ENCODE measurements at places on chromosomes 2 and 18. TPM values are rescaled to one million over a fixed set of nuclear protein-coding genes. Genes with fewer than 3 reads are reported as not detected.

Gene TRABD2A
- 2.6 TPM for polyA plus RNA-seq

Gene PRSS56
- polyA plus RNA-seq: not detected

Gene PID1
- polyA plus RNA-seq: 17.0 TPM

Gene ZNF514
- 5.0 TPM for polyA plus RNA-seq

Gene CRYGC
- polyA plus RNA-seq: not detected

Gene LAMA1
- polyA plus RNA-seq: 1.2 TPM

Gene POTEJ
- not detected for polyA plus RNA-seq

Gene RTP5
- polyA plus RNA-seq: 0.08 TPM

Gene SLC9A2
- 0.04 TPM for polyA plus RNA-seq

Gene AMER3
- polyA plus RNA-seq: not detected

DNA sequence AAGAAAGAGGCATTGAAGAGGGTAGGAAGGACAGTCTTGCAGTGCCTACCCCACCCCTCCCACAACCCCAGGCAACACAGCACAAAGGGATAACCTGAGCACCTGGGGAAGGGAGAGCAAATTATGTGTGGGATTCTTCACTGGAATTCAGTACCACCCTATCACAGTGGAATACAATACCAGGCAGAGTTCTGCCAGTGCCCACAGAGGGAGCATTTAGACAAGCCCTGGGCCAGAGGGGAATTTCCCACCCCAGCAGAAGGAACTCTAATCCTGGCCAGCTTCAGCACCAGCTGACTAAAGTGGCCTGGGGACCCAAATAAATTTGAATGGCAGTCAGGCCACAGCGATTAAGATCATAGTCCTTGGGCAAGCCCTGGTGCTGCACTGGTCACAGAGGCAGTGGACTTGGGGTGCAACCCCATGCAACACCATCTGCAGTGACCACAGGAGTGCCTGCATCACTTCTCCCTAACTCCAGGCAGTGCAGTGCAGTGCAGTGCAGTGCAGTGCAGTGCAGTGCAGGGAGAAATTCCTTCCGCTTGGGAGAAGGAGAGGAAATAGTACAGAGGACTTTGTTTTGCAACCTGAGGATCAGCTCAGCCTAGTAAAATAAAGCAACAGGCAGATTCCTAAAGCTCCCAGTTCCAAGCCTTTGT, 147.8 kb upstream of the SRD5A2 start:
- no peak overlapping the region for H3K4me3 ChIP-seq
- no peaks in the 10 kb centered on the region for H3K36me3 ChIP-seq
- H3K27ac ChIP-seq: no peak overlapping the region
- no peaks in the 10 kb centered on the region for H3K4me1 ChIP-seq
- DNase-seq: no peak
- H3K27me3 ChIP-seq: no peaks in the 10 kb centered on the region

GRCh38 chr2:459931-460330, 172.0 kb upstream of the ALKAL2 start:
- no peak for DNase-seq
- no peaks in the 10 kb centered on the region for H3K27me3 ChIP-seq
- H3K4me3 ChIP-seq: no peak overlapping the region
- H3K27ac ChIP-seq: no peak overlapping the region
- no peaks in the 10 kb centered on the region for H3K36me3 ChIP-seq

- H3K27ac ChIP-seq: no peak overlapping the region
- no peaks in the 10 kb centered on the region for H3K27me3 ChIP-seq
- no peaks in the 10 kb centered on the region for H3K36me3 ChIP-seq
- no peak overlapping the region for H3K4me3 ChIP-seq
- no peak for DNase-seq
Measured at GRCh38 chr2:10518470-10519393, 70.6 kb upstream of the ODC1 start.

DNA sequence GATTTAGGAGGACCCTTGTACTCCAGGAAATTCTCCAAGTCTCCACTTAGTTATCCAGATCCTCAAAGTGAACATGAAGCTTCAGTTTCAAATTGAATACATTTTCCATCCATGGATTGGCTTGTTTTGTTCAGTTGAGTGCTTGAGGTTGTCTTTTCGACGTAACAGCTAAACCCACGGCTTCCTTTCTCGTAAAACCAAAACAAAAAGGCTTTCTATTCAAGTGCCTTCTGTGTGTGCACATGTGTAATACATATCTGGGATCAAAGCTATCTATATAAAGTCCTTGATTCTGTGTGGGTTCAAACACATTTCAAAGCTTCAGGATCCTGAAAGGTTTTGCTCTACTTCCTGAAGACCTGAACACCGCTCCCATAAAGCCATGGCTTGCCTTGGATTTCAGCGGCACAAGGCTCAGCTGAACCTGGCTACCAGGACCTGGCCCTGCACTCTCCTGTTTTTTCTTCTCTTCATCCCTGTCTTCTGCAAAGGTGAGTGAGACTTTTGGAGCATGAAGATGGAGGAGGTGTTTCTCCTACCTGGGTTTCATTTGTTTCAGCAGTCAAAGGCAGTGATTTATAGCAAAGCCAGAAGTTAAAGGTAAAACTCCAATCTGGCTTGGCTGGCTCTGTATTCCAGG, at the start of gene CTLA4:
Gene CTLA4 (plus strand): TSS at position 211 of the 640 bp plus-strand sequence. CDS start 172 bp downstream, at position 383.
- no peaks in the 10 kb centered on the region for H3K36me3 ChIP-seq
- DNase-seq: no peak
- H3K4me1 ChIP-seq: no peaks in the 10 kb centered on the region
- no peak within 1 kb of the TSS for H3K27ac ChIP-seq
- H3K4me3 ChIP-seq: no peak within 1 kb of the TSS

- no peaks in the 10 kb centered on the region for H3K36me3 ChIP-seq
- no peak overlapping the region for H3K27ac ChIP-seq
- H3K27me3 ChIP-seq: no peaks in the 10 kb centered on the region
- DNase-seq: no peak
- H3K4me1 ChIP-seq: peaks cover 2% of the 10 kb centered on the region
- H3K4me3 ChIP-seq: no peak overlapping the region
Measured at GRCh38 chr2:178325268-178325667, 125.7 kb downstream of the PRKRA start.

GRCh38 chr2:64203858-64204632, 59.8 kb upstream of the PELI1 start:
- H3K4me3 ChIP-seq: no peak overlapping the region
- peak overlapping the region; percentile 28 for H3K27ac ChIP-seq
- peaks cover 5% of the 10 kb centered on the region for H3K4me1 ChIP-seq

- H3K27ac ChIP-seq: peak overlapping the region; percentile 87
- no peaks in the 10 kb centered on the region for H3K27me3 ChIP-seq
- DNase-seq: peak; percentile 83
- H3K4me1 ChIP-seq: peaks cover 4% of the 10 kb centered on the region
- H3K4me3 ChIP-seq: no peak overlapping the region
- H3K36me3 ChIP-seq: peaks cover 12% of the 10 kb centered on the region
Measured at GRCh38 chr2:54672590-54673456, 50.6 kb upstream of the EML6 start.

DNA sequence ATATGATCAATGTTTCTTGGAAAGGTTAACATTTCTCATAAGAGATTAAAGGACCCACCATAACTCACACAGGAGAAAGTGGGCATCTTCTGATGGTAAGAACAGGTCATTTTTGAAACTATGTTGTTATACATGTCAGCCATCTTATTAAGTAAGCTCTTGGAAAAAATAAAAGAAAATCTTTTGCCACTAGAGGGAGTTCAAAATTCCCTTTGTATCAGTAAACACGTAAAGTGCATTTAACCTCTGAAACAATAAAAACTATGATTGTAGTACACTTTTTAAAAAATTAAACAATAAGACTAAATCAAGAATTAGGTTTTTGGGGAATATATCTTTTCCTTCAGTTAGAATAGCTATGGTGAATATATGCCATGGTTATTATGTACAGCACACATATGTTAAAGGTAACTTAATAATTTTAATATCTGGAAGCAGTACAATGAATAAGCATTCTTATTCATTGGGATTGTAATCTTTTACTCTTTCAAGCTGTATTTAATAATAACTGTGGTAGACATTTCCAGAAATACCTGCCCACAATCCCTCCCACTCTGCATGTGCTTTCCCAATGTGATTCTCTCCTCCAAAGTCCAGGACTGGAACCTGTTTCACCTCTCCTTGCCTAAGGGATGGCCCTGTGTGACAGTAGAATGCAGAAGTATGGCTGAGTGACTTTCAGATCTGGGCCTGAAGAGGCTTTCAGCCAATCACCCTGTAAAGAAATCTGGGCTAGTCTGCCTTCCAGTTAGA, 64.2 kb downstream of the RBMS1 start:
- DNase-seq: no peak
- H3K27ac ChIP-seq: peak overlapping the region; percentile 71
- no peak overlapping the region for H3K4me3 ChIP-seq
- H3K27me3 ChIP-seq: no peaks in the 10 kb centered on the region

DNA sequence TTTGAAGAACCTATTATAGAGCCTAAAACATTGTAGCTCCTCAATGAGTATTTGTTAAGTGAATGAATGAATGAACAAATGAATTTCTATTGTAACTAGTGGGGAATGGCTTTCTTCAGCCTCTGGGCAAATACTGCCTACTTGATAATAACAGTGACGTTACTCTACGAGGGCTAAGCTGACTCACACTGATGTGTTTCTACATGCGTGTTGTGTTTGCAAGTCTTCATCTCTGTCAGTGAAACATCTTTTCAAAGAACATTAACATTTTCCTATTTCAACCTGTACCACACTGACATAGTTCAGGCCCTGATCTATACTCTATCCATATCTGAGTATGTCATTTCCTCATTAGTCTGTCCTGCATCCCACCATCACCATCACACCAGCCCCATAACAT, 319.9 kb upstream of the ACVR2A start:
- peaks cover 2% of the 10 kb centered on the region for H3K4me1 ChIP-seq
- no peaks in the 10 kb centered on the region for H3K27me3 ChIP-seq
- no peak for DNase-seq
- no peak overlapping the region for H3K4me3 ChIP-seq
- no peaks in the 10 kb centered on the region for H3K36me3 ChIP-seq
- no peak overlapping the region for H3K27ac ChIP-seq

DNA sequence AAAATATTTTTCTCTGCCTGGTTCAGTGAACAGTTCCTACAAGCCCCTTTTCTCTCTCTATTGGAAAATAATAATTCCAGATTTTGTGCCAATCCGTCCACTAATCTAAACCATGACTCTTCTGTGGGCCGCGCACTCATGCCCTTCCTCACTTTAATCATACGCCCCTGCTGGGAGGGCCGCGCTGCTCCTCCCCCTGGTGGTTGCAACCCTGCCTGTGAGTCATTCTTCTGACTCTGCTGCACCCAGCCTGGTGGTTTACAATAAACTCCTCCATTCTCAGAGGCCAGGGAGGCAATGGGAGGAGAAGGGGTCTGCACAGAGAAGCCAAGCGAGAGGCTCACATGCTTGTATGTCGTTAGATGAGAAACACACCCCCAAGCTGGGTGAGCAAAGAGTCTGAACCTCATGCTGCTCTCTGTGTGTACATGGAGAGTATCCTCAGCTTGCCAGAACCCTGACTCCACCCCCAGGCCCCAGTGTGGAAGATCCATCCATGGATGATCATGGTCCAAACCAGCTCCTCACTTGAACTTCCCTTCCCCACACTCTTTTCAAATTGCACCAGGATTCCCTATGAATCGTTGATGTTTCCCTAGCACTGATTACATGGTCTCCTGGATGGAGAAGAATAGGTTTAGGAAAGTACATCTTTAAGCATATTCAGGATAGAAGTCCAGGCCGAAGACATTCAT, 228.9 kb downstream of the ANKRD30B start:
- no peaks in the 10 kb centered on the region for H3K36me3 ChIP-seq
- H3K27me3 ChIP-seq: no peaks in the 10 kb centered on the region
- H3K4me1 ChIP-seq: no peaks in the 10 kb centered on the region
- no peak overlapping the region for H3K4me3 ChIP-seq

- H3K27ac ChIP-seq: no peak overlapping the region
- H3K4me1 ChIP-seq: no peaks in the 10 kb centered on the region
- H3K4me3 ChIP-seq: no peak overlapping the region
- no peak for DNase-seq
- no peaks in the 10 kb centered on the region for H3K36me3 ChIP-seq
Measured at GRCh38 chr2:141362311-141362710, 768.5 kb downstream of the LRP1B start.

DNA sequence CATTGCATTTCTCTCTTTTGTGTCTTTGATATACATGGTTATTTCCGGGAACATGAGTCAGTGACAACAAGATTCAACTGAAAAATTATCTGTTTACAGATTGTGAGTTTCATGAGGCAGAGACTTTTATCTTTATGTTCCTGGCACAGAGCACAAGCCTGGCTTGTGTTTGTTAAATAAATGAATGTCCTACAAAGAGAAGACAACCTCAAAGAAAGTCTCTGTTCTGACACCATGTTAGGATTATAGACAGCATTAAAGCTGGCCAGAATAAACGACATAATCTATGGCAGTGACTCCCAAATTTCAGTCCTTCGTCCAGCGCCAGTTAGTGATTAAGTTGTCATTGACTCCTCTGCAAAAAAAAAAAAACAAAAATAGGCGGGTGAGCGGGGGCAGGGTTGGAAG, 97.4 kb upstream of the DNAJC10 start:
- DNase-seq: peak; percentile 70
- H3K27ac ChIP-seq: no peak overlapping the region
- H3K27me3 ChIP-seq: no peaks in the 10 kb centered on the region
- no peaks in the 10 kb centered on the region for H3K36me3 ChIP-seq
- no peak overlapping the region for H3K4me3 ChIP-seq

DNA sequence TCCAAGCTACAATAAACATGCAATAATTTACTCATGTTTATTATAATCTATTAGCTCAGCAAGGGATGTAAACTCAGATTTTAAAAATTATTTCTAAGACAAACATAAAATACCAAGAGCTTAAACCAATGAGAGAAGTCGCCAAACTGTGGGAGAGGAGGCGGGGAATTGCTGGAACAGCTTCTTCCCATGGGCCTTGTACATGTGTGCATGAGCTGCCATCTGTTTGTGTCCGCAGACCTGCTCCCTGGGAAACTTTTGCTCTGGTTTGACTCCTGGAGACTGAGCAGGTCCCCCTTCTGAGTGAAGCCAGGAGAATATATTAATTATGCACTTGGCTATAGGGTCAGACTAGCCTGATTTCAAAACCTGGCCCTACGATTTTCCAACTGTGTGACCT, 655.9 kb upstream of the SOX11 start:
- no peaks in the 10 kb centered on the region for H3K36me3 ChIP-seq
- H3K4me1 ChIP-seq: no peaks in the 10 kb centered on the region
- DNase-seq: no peak
- H3K4me3 ChIP-seq: no peak overlapping the region
- H3K27me3 ChIP-seq: no peaks in the 10 kb centered on the region

GRCh38 chr2:218245214-218245613, 15.6 kb upstream of the GPBAR1 start:
- no peaks in the 10 kb centered on the region for H3K4me1 ChIP-seq
- H3K27ac ChIP-seq: no peak overlapping the region
- no peak overlapping the region for H3K4me3 ChIP-seq
- no peaks in the 10 kb centered on the region for H3K27me3 ChIP-seq

GRCh38 chr18:3675994-3676393, 226.0 kb downstream of the TGIF1 start:
- no peak for DNase-seq
- no peaks in the 10 kb centered on the region for H3K27me3 ChIP-seq
- no peaks in the 10 kb centered on the region for H3K36me3 ChIP-seq
- no peak overlapping the region for H3K4me3 ChIP-seq
- H3K27ac ChIP-seq: no peak overlapping the region
- H3K4me1 ChIP-seq: peaks cover 6% of the 10 kb centered on the region
